ENCODE measurements at places on chromosomes 12 and 14.

- no peak for DNase-seq
- H3K4me3 ChIP-seq: no peak overlapping the region
- peaks cover 3% of the 10 kb centered on the region for H3K4me1 ChIP-seq
- H3K36me3 ChIP-seq: peaks cover 28% of the 10 kb centered on the region
- H3K27me3 ChIP-seq: no peaks in the 10 kb centered on the region
Observed at GRCh38 chr14:60266021-60266937, 17.3 kb downstream of the PPM1A start.

DNA sequence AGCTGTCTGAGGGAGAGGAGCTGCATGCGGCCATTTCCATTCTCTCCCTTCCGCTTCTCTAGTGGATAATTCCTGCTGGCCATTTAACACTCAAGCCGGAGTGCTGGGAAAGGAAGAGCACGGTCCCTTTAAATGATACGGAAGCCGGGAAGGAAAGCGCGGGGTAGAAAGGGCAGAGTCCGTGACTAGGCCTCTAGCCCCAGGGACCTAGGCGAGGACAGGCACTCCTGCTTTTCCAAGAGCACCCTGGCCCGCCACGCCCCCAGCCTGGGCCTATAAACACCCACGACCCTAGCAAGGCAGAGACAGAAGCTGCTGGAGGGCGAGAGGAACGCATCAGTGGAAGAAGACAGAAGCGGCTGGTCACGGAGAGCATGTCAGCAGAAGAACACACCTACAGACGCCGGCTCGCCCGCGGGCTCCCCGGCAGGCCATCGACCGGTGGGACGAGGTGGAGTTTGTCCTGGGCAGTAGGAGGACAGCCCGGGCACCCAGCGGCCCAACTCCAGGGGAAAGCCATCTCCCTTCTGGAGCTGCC, 1206.6 kb upstream of the TMEM132C start:
- no peaks in the 10 kb centered on the region for H3K36me3 ChIP-seq
- H3K4me3 ChIP-seq: no peak overlapping the region
- no peaks in the 10 kb centered on the region for H3K27me3 ChIP-seq
- H3K4me1 ChIP-seq: no peaks in the 10 kb centered on the region

DNA sequence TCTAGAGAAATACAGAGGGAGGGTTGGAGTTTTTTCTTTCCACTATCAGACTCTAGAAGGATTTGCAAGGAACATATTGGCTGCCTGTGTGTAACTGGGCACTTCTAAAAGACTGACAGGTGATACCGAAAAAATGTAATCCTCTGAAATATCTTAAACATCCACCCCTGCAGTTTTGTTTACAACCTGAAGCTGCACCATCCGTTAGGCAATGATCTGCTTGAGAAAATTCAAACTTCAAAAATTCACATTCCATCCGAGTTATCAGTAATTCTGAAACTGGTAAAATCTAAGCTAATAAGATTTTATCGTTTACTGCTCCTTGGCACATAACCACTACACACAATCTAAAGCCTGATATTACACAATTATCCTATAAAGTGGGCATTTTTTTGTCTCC, 528.6 kb downstream of the FUT8 start:
- H3K27ac ChIP-seq: no peak overlapping the region
- DNase-seq: no peak
- H3K27me3 ChIP-seq: no peaks in the 10 kb centered on the region
- peaks cover 53% of the 10 kb centered on the region for H3K4me1 ChIP-seq
- H3K36me3 ChIP-seq: peaks cover 27% of the 10 kb centered on the region

GRCh38 chr12:88553941-88554658, 26.2 kb downstream of the KITLG start:
- no peak overlapping the region for H3K27ac ChIP-seq
- no peak overlapping the region for H3K4me3 ChIP-seq

DNA sequence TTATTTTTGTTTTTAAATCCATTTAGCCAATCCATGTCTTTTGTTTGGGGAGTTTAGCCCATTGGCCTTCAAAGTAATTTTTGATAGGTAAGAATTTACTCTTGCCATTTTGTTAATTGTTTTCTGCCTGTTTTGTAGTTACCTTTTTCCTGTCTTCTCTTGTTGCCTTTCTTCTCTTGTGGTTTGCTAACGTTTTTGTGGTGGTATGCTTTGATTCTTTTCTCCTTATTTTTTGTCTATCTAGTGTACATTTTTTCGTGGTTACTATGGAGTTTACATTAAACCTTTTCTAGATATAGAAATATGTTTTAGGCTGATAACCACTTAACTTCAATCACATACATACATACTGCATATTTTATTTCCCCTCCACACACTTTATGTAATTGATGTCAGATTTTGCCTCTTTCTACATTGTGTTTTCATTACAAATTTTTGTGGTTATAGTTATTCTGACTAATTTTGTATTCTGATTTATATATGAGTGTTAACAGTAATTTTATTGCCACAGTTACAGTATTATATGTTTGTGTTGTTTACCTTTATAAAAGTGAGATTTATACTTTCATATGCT, 19.2 kb upstream of the PPP1R12A start:
- peaks cover 4% of the 10 kb centered on the region for H3K36me3 ChIP-seq
- H3K4me1 ChIP-seq: peaks cover 6% of the 10 kb centered on the region
- H3K4me3 ChIP-seq: no peak overlapping the region
- no peak overlapping the region for H3K27ac ChIP-seq

DNA sequence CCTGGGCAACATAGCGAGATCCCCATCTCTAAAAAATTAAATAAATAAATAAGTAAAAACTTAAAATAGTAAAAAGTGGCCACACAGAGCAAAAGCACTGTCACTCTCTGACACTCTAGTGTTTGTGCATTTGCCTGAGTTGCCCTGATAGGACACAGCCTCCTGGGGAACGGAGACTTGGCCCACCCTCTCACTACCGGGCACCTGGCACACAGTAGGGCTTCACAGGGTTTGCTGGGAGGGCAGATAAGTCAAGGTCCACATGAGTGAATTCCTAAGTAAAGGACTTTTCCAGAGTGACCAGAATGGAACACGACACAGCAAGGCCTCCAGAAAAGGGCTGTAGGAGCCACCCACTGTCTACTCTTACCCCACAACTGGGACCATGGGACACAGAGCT, 54.3 kb downstream of the SCARB1 start:
- no peak for DNase-seq
- H3K27me3 ChIP-seq: no peaks in the 10 kb centered on the region
- H3K36me3 ChIP-seq: peaks cover 23% of the 10 kb centered on the region
- H3K27ac ChIP-seq: no peak overlapping the region
- H3K4me1 ChIP-seq: no peaks in the 10 kb centered on the region
- no peak overlapping the region for H3K4me3 ChIP-seq

- peak; percentile 82 for DNase-seq
- peak within 1 kb of the TSS; percentile 95 for H3K27ac ChIP-seq
- H3K4me1 ChIP-seq: peaks cover 21% of the 10 kb centered on the region
- peak within 1 kb of the TSS; percentile 93 for H3K4me3 ChIP-seq
- H3K36me3 ChIP-seq: peaks cover 39% of the 10 kb centered on the region
Observed at GRCh38 chr12:48925304-48926011, at the start of gene FKBP11. Gene FKBP11 (minus strand): TSS chr12:48925492. CDS start chr12:48925428, 64 bp downstream.

DNA sequence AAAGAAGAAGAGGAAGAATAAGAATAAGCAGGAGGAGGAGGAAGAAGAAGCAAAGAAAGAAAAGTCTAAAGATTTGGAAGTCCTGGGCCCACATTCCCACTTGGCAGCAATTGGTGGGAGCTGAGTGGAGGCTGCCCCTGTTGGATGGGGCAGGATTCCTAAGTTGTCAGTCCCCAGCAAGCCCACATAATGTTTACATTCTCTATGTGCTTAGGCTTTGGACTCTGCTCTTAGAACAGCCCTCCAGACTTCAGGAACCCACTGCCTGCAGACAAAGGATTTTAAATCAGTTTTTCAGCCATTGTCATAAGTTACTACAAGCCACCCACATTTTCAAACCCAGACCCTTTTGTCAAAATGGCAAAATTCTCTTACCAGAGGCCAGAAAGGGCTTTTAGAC, 92.0 kb downstream of the OTX2 start:
- H3K27me3 ChIP-seq: peaks cover 4% of the 10 kb centered on the region
- H3K4me1 ChIP-seq: no peaks in the 10 kb centered on the region
- no peaks in the 10 kb centered on the region for H3K36me3 ChIP-seq
- DNase-seq: no peak
- H3K4me3 ChIP-seq: no peak overlapping the region
- no peak overlapping the region for H3K27ac ChIP-seq

DNA sequence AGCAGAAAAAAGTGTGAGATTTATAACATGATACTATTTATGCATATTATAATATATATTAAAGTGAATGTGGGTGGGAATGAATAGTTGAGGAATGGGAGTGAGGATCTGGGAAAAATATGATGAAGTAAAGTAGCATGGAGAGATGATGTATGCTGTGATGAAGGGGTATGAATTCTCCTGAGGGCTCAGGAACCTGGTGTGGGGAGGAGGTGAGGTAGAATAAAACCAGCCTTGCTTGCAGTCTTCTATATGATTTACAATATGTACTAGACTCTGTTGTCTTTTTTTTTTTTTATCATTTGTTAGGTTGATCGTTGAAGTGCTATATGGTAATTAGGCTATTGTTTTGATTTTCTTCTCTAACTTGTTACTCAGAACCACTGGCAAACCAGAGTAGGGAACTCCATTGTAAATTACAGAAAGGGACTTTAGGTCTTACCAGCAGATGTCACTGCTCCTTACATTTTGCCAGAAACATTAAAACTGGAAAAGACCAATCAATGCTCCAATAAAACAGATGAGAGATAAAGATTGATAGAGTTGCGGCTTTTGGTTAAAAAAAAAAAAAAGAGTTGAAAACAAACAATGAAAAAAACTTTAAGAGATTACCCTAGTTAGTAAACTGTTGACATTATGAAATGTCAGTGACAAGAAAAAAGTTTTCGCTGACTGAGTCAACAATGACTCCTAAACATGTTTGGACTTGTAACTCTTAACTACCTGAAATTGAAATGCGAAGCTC, 39.9 kb downstream of the ATL1 start:
- H3K27ac ChIP-seq: no peak overlapping the region
- peaks cover 2% of the 10 kb centered on the region for H3K27me3 ChIP-seq
- DNase-seq: no peak
- no peaks in the 10 kb centered on the region for H3K4me1 ChIP-seq
- H3K4me3 ChIP-seq: no peak overlapping the region

DNA sequence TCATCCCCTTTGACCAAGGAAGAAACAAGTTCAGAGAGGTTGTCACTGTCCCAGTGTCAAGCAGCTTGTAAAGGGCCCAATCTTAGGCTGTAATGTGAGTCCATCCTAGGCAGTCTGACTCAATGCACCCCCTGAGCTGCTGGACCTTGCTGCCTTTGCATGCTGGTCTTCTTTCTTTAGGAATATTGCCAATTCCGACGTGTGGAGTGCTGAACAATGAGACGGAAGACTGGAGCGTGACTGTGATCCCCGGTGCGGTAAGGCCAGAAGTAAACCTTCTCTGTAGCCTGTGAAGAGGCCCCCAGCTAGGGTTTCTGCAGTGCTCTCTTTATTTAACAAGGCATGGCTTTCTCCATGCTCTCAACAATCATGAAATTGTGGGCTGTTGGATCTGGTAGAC, 963 bp downstream of the TCTN2 start:
- no peaks in the 10 kb centered on the region for H3K27me3 ChIP-seq
- peaks cover 15% of the 10 kb centered on the region for H3K4me1 ChIP-seq
- H3K4me3 ChIP-seq: peak overlapping the region; percentile 85
- no peaks in the 10 kb centered on the region for H3K36me3 ChIP-seq

GRCh38 chr12:80058586-80058985, 40.8 kb upstream of the OTOGL start:
- no peak overlapping the region for H3K27ac ChIP-seq
- H3K4me1 ChIP-seq: no peaks in the 10 kb centered on the region
- H3K4me3 ChIP-seq: no peak overlapping the region

DNA sequence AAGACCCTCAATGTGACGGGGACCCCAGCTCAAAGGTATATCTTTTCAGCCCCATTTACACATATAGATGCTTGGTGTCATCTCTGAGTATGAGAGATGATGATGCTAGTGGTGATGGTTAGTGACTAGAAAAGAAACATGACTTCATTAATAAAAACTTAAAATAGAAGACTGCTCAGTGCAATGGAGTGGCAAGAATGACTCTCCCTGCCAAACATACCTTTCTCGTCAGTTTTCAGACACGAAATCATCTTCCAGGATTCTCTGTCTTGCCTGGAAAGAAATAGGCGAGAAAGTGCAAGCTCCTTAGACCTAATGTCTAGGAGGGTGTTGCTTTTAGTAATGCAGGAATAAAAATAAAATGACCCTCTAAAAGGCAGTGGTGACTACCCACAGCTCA, 71.7 kb downstream of the TPH2 start:
- H3K27ac ChIP-seq: no peak overlapping the region
- H3K4me1 ChIP-seq: no peaks in the 10 kb centered on the region
- no peak for DNase-seq
- H3K27me3 ChIP-seq: peaks cover 15% of the 10 kb centered on the region
- no peaks in the 10 kb centered on the region for H3K36me3 ChIP-seq

- no peak overlapping the region for H3K27ac ChIP-seq
- peaks cover 23% of the 10 kb centered on the region for H3K27me3 ChIP-seq
- no peaks in the 10 kb centered on the region for H3K36me3 ChIP-seq
- H3K4me1 ChIP-seq: peaks cover 7% of the 10 kb centered on the region
- DNase-seq: no peak
- H3K4me3 ChIP-seq: no peak overlapping the region
Observed at GRCh38 chr14:51328064-51328771, 88.2 kb downstream of the TMX1 start.

GRCh38 chr12:43453761-43454160, 98.2 kb downstream of the ADAMTS20 start:
- H3K27ac ChIP-seq: no peak overlapping the region
- H3K27me3 ChIP-seq: no peaks in the 10 kb centered on the region
- no peak overlapping the region for H3K4me3 ChIP-seq
- no peaks in the 10 kb centered on the region for H3K36me3 ChIP-seq

- peaks cover 9% of the 10 kb centered on the region for H3K4me1 ChIP-seq
- no peak overlapping the region for H3K4me3 ChIP-seq
- DNase-seq: no peak
- no peaks in the 10 kb centered on the region for H3K36me3 ChIP-seq
- H3K27ac ChIP-seq: no peak overlapping the region
Observed at GRCh38 chr12:3772380-3772779, 19.5 kb upstream of the CRACR2A start.

Data from activated CD8-positive, alpha-beta T cell treated with anti-CD3 and anti-CD28 coated beads, Interleukin-2, amount 10 ng/mL, durations not matched to agents 7 days and 5 days (primary cell).